Stimulated activated CD4-positive, alpha-beta T cell treated with anti-CD3 and anti-CD28 coated beads, Interleukin-1b, Interleukin-23, amount 100 ng/mL, for 1 hour (primary cell): ENCODE measurements at places on chromosomes 16 and 17.

DNA sequence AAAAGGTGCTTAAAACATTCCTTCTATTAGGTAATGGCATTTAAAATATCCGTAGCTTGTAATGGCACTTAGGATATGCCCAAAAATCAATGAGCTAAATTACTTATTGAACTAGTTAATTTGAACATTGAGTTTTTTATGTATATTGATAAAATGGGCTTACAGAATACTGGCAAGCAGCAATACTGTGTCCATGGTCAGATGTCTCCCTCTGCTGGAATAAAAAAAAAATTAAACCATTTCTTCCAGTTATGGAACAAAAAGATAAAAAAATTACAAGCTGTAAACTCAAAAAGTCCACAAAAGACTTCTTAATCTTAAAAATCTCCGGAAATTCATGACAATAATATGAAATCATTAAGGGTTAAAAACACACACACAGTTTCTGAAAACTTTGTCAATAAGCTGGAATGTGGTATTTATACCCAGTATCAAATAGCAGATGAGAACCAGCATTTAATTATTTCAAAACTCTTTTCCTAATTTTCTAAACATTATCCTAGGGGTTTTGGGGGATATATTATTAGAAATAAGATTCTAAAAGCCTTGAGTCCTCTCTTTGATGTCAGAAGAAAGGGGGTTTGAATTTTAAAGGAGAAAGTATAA, 21.5 kb upstream of the PSMD7 start:
- no peak for DNase-seq

DNA sequence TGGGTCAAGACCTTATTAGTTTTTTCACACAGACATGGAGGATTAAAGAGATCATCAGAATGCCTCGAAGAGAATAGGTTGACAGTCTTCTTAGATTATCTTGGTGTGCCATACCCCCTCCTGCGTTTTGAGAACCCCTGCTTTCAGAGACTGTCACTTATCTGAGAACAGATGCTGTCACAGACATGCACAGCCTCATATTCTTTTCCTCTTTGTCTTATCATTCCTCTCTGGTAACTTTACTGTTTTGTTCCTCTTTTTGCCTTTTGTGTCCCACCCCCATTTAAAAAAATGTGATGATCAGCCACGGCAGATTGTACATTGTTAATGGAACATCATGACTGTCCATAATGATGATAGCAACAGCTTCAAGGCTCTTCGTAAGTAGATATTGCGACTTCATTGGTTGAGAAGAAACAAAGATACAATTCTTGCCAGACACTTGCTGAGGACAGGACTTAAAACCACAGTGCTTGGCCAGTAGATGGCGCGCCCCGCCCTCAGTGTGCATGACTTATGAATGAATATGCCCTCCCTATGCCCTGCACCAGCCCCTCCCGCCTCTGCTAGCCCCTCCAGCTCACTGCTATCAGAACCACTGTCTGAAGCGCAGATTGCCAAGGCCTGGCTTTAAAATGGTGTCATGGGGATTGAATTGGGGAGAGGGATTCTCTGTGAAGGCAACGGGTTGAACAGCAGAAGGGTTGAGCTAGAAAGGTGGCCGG, 2.6 kb upstream of the PITPNC1 start:
- DNase-seq, result peak; percentile 72

DNA sequence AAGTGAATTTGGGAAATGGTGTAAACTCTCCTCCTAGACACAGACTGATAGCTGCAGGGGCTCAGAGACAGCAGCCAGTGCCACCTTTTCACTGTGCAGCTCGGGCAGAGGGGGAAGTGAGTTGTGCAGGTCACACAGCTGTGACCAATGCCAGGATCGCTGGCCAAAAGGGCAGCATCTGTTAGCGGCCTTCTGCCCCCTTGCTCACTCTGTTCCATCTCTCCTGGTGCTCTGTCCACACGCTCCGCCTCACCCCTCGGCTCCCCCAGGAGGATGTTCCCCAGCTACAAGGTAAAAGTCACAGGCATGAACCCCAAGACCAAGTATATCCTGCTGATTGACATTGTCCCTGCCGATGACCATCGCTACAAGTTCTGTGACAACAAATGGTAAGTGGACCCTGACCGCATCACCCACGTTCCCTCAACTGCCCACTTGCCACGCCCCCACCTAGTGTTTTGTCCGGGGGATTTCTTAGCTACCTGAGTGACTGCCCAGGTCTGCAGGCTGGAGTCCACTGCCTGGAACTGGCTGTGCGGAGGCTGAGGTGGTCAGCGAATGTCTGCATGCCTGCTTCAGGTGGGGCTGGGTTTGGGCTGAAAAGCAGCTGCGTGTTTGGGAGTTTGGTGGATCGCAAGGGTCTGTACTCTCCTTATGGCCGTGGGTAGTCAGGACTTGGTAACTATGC, 13.5 kb downstream of the TBX4 start:
- DNase-seq, result no peak

GRCh38 chr16:65728652-65729051, 606.8 kb upstream of the CDH11 start:
- DNase-seq, result no peak

DNA sequence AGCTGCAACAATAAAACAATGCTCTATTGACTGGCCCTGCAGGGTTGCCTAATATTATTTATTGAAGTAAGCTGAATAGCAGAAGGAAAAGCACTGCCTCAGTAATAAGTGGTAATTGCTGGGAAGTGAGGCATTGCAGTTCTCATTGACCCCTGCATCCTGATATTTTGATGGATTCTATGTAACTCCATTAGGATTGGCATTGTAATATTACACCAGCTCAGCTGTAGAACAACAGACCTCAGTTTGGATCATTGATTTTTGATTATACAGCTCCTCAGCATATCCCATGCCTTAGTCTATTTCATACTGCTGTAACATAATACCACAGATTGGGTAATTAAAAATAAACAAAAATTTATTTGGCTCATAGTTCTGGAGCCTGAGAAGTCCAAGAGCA, 650.6 kb upstream of the SALL1 start:
- no peak for DNase-seq

DNA sequence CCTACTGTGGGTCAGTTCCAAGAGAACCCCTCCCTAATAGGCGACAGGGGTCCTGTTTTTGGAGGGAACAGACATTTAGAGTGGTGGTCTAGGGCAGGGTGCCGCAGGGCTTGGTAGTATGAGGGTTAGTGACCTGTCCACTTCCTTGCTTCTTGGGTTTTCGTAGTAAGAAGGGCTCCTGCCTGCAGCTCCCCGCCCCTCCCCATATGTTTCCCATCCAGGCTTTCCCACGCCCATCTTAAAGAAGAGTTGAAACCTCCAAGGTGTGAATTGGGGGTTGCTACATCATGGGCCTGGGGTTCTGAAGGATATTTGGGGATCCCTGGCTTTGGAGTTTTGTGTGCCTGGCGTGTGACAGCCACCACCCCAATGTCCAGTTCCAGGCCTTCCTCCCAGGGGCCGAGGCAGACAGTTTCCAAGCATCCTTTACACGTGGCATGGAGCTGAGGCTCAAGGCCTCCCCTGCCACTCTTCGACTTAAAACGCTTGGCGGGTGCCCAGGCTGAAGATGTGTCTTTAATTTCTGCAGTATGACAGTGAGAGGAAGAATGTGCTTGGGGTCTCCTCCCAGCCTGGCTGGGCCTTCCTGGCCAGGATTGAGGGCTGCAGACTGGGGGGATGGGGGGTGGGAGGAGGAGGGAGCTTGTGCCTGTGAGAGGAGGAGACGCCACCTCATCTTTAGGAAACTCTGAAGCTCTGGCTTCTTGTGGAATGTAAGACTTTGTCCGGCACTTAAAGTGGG, 2.3 kb upstream of the COL1A1 start:
- no peak for DNase-seq
